ENCODE measurements at places on chromosomes 1 and 21. TPM values are rescaled to one million over a fixed set of nuclear protein-coding genes. Genes with fewer than 3 reads are reported as not detected.

Gene DCST1
- not detected for total RNA-seq

GRCh38 chr1:180231506-180231921 lies 1.4 kb downstream of the LHX4 start:
- H3K27me3 ChIP-seq = peaks cover 39% of the 10 kb centered on the region
- H3K4me1 ChIP-seq = peaks cover 25% of the 10 kb centered on the region
- H3K4me3 ChIP-seq = peak overlapping the region; percentile 66

Gene SSR2
- 229 TPM for total RNA-seq

DNA sequence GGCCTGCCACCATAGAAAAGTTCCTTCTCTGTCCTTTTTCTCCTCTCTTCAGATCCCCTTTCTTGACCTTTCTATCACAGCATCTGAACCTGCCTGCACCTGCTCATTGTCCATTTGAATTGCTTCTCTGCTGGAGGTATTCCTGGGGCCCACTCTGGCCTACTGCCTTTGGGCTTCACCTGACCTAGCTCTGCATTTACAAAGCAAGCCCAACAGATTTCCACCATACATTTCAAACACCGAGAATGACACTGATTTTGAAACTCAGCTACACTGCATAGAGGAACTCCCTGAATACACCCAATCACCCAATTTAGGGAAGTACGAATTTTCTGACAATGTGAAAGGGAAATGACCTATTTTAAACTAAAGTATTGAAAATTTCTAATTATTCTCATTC lies 284.5 kb upstream of the USP25 start:
- no peaks in the 10 kb centered on the region for H3K27me3 ChIP-seq
- no peak overlapping the region for H3K4me3 ChIP-seq
- H3K27ac ChIP-seq = no peak overlapping the region
- H3K36me3 ChIP-seq = no peaks in the 10 kb centered on the region

Gene UMODL1
- 0.06 TPM for total RNA-seq

Gene CELA3B
- total RNA-seq = 15,716 TPM
